ENCODE measurements at places on chromosomes 4 and X.

- DNase-seq: no peak
Observed at GRCh38 chr4:150598909-150599308, 17.0 kb downstream of the MAB21L2 start.

DNA sequence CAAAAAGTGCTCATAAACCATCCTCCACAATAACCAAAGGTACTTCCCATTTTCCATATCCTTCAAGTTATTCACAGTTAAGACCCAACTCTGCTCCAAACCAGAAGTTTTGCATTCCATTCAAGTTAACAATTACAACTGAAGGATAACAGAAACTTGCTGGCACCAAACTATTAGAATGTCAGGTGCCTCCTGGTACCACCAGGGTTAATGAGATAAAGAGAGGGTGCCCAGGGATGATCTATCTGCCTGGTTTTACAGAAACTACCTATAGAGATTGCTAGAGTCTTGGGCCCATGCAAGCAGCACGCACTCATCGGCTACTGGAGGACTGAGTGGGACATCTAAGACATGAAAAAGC lies 114.6 kb downstream of the RBM47 start:
- DNase-seq: no peak

DNA sequence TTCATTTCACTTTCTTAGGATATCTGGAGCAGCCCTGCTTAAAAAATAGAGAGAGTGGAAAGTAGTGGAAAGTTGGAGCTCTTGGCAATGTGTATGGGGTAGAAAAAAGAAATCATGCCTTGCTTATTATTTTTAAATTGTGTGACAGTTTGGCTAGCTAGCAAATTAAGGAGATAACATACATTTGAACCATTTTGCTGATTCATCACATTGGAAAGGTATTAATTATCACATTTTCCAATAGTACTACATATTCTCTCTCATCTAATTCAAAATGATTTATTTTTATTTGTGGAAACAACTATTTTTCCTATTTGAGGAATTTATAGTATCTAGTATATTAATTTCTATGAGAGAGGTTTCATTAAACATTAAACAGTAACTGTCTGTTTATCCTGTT lies 280.4 kb downstream of the KLHL4 start:
- DNase-seq: no peak

GRCh38 chrX:64394874-64395567 lies at the start of gene MTMR8:
Gene MTMR8, minus strand, starts transcription at chrX:64395452. Its CDS starts 89 bp downstream, at chrX:64395363.
- DNase-seq: peak; percentile 76

All from T-helper 1 cell (primary cell).